Mammary microvascular endothelial cell (primary cell): ENCODE measurements at places on chromosomes 4 and X. TPM values are rescaled to one million over a fixed set of nuclear protein-coding genes. Genes with fewer than 3 reads are reported as not detected.

GPRIN3 gene
- 0.20 and 0.59 TPM in 2 replicates for total RNA-seq

CENPE gene
- total RNA-seq = 19.1 and 19.4 TPM in 2 replicates

PCYT1B gene
- total RNA-seq = 0.07 TPM in 1 of 2 replicates, not detected in the other

WNK3 gene
- total RNA-seq = 0.15 and 0.33 TPM in 2 replicates

GATB gene
- 21.3 and 40.3 TPM in 2 replicates for total RNA-seq

PCDH10 gene
- total RNA-seq = 0.25 and 0.33 TPM in 2 replicates

NPY5R gene
- not detected in 2 replicates for total RNA-seq

NDP gene
- total RNA-seq = 0.15 TPM in 1 of 2 replicates, not detected in the other

RAI2 gene
- 2.7 and 2.9 TPM in 2 replicates for total RNA-seq

OPHN1 gene
- 4.2 and 4.3 TPM in 2 replicates for total RNA-seq

AMMECR1 gene
- 4.7 TPM in 2 replicates for total RNA-seq
